Stimulated activated CD4-positive, alpha-beta T cell treated with anti-CD3 and anti-CD28 coated beads, Interleukin-12 subunit alpha, Interleukin-12 subunit beta, amount 100 ng/mL, for 24 hours (primary cell): ENCODE measurements at places on chromosomes 4 and X.

GRCh38 chrX:42047886-42048285, 124.5 kb upstream of the CASK start:
- no peak for DNase-seq

DNA sequence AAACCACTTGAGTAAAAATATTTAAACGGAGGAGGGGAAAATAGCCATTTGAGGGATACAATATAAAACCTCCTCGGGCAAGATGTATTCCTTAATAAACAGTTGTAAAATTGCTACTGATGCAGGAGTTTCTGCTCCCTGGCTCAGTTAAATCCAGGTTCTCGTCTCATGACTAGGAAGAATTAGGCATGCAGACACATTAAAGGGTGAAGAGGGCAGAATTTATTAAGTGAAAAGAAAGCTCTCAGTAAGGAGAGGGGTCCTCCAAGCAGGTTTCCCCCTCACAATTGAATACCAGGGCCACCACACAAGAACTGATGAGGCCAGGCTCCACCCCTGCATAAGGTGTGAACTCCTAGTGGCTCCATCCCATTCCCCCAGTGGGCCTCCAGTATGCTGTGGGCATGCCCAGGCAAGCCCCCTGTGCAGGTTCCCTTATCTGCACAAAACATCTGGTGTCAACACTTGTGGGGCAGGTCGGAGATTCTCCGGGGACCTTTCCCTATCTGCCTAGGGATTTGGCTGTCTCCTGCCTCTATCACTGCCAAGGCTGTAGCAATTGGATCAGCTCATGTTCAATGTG, 80.4 kb downstream of the HS6ST2 start:
- DNase-seq = no peak

GRCh38 chrX:4710618-4711433, 997.4 kb upstream of the PRKX start:
- DNase-seq = no peak

DNA sequence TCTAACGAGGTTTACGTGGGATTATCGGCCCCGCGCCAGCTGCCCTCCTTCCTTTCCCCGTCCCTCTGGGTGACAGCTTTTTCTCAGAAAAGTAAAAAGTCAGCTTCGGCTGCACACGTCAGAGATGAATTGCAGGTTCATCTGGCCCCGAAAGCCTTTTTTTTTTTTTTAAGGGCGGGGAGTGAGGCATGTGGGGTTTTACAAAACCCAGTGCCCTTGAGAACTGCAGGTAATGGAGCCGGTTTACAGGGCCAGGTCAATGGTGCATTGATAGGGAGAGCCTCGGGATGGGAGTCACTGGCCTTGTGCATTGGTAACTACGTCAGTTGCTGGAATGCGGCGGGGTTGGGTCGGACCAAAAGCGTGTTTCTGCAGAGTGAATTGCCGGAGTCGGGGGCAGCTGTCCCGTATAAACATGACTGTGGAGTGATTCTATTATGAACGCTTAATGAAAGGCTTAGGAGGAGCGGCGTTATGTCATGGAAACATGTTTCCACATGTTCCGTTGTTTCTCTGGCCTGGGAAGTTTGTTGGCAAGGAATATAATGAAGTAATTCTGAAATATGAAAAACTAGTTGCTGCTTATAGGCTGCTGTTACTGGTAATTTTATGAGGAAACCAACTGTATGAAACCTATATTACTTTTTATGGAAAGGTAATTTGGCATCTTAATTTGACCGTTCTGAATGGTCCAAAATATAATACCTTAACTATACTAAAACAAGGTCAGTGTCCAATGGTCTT, 1.1 kb downstream of the HSPA4L start:
- DNase-seq = no peak

DNA sequence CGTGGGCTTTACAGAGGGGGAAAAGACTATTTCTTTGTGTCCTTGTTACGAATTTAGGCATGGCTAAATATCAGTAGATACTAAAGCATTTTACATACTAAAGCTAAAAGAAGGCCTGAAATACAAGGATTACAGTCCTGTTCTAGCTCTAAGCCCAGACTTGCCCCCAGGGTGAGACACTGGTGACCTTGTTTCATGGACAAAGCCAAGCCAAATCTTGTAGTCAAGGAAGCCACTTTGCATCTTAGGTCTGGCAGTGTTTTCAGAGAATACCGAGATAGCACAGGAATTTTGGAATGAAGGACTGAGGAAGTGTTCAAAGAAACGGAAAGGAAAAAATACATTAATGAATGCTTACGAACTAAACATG, 733 bp upstream of the G3BP2 start:
- DNase-seq = no peak

- DNase-seq = no peak
These were observed 73.5 kb upstream of the RAP2C start for GRCh38 chrX:132292793-132293192.

DNA sequence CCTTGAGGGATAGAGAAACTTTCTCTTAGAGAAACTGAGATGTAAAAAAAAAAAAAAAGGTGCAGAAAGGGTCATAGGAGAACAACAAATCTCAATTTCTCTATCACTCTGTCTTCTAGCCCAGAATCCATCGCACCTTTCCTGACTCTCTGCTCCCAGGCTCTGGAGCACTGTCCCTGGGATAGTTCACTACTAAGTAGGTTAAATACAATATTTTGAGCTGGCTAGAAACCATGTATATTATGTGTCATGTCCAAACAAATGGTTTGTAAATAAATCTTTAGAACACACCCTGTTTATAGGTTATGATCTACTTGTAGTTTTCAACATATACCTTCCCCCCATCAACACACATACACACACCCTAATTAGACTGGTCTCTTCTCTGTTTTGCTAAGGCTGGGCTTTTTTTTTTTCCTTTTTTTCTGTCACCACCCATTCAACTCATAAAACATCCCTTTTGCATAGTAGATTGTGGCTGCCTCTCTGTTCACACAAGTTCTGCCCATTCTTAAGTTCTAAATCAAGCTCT, 124.4 kb downstream of the KLHL13 start:
- no peak for DNase-seq

- no peak for DNase-seq
These were observed 36.3 kb downstream of the SOD3 start for GRCh38 chr4:24831637-24832036.
